ENCODE measurements at places on chromosomes 13 and 19.

GRCh38 chr19:35702223-35703012 is 1.9 kb upstream of the ZBTB32 start:
- DNase-seq, result peak; percentile 99

- no peak for DNase-seq
Measured at GRCh38 chr13:67204764-67205163, 25.4 kb downstream of the PCDH9 start.

GRCh38 chr13:65342541-65343337 is 1887.4 kb downstream of the PCDH9 start:
- DNase-seq, result no peak

DNA sequence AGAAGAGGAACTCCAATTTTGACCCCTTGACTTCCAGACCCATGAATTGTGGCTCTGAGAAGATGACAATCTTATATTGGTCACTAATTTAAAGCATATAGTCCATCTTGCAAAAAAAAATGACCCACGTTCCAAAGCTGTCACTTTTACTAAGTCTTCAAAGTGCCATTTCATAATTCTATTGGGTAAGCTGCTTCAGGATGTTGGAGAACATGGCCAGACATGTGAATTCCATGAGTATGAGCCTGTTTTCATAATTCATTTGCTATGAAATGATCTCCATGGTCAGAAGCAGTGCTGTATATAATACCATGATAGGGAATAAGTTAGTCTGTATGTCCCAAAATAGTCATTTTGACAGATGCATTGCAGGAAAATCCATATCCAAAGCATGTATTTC is 1787.3 kb downstream of the SLITRK5 start:
- DNase-seq, result no peak

- DNase-seq, result no peak
Measured at GRCh38 chr19:7820588-7820987, 9.4 kb upstream of the EVI5L start.

- no peak for DNase-seq
Measured at GRCh38 chr13:28283600-28283999, 145.3 kb downstream of the PAN3 start.

DNA sequence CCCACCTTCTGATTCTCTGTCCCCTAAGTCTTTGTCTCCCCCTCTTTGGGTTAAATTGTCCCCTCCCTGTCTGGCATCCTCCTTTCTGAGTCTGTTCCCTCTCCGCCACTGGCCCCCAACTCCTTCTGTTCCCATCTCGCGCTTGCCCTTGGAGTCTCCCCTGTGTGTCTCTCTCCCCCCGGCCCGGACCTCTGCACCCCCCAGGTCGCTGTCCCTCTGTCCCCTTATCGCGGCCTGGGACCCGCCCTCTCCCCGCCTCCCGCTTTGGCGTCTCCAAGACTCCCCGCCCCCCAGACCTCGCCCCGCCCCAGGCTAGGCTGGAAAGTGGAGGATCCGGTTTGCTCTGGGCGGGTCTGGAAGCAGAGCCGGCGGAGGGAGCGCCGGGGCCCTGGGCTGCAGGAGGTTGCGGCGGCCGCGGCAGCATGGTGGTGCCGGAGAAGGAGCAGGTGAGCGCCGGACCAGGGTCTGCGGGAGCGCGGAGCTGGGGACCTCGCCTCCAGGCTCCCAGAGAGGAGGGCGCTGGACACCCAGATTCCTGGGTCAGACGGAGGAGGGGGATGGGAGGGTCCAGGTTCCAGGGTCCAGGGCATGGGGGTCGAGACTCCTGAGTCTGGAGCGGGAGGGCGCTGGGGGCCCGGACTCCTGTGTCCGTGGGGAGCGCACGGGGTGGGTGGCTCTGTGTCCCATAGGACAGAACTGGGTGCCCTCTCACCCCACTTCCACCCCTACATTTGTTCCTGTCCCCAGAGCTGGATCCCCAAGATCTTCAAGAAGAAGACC is at the start of gene TRPM4:
TRPM4 (plus strand) TSS at position 348 of the 780 bp plus-strand sequence; CDS start at position 423, 75 bp downstream.
- peak; percentile 94 for DNase-seq

DNA sequence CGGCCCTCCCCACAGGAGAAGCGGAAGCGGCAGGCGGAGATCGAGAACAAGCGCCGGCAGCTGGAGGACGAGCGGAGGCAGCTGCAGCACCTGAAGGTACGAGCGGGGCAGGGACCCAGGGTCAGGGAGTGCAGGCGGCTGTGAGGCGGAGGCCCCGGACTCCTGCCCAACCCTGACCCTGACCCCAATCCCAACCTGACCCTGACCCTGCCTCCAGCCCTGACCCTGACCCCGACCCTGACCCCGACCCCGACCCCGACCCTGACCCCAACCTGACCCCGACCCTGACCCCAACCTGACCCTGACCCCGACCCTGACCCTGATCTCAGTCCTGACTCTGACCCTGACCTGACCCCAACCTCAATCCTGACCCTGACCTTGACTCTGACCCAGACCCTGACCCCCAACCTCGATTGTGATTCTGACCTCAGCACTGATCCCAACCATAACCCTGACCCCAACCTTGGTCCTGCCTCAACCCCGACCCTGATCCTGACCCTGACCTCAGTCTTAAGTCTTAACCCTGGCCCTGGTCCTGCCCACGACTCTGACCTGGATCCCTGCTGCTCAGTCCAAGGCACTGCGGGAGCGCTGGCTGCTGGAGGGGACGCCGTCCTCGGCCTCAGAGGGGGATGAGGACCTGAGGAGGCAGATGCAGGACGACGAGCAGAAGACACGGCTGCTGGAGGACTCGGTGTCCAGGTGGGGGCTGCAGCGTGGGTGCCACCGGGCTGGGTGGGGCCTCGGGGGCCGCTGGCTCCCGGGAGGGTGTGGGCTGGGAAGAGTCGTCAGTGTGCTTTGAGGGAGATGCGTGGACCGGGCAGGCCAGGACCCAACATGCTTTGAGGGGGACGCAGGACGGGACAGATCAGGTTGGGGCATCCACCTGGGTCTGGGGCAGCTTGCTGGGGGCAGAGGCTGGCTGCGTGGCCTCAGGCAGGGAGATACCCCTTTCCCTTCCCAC is 18.5 kb downstream of the PALM start:
- no peak for DNase-seq

- DNase-seq, result no peak
Measured at GRCh38 chr19:52492994-52493470, 34.4 kb upstream of the ZNF808 start.

- DNase-seq, result no peak
Measured at GRCh38 chr19:31347354-31347753, 1.9 kb downstream of the TSHZ3 start.

GRCh38 chr13:44306371-44307192 is 67.0 kb upstream of the SERP2 start:
- peak; percentile 47 for DNase-seq

DNA sequence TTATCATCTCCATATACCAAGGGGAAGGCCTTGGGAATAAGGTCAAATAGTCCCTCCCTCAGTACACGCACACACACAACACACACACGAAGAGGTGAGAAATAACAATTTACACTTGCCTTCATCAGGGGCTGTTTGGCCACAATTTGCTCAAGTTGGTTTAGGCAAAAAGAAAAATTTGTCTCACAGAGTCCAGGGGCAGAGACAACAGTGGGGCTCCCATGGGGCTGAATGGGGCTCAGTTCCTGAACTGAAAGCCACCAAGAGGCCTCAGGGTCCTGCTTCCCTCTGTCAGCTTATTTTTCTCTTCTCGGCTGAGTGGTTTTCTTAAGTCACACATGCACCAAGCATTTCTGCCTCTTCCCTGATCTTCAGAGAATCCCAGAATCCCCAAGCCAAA is 35.5 kb downstream of the PCDH8 start:
- DNase-seq, result no peak

- peak; percentile 36 for DNase-seq
Measured at GRCh38 chr13:75326173-75327134, 155.5 kb downstream of the TBC1D4 start.

DNA sequence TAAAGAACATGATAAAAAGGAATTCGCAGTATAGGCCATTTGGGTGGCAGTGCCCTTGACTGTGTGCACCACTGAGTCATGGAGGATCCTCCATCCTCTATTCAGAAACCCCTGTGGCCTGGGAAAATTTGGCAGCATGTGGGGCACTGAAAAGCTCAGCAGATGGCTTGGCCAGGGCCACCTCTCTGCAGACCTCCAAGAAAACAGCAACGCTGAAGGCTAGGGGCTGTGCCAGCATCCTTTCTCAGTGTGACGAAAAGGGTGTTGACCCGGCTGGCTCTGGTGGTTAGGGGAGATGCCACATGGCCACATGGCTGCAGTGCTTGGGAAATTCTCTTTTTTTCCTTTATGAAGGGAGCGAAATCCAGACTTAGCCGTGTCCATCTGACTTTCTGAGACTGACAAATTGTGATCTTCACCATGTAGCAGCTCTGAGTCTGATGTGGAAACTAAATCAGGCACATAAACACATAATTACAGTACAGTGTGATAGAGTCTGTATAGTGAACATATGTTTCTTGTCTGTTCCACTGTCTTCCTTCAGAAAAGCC is 178.0 kb downstream of the KCTD12 start:
- DNase-seq, result peak; percentile 10

DNA sequence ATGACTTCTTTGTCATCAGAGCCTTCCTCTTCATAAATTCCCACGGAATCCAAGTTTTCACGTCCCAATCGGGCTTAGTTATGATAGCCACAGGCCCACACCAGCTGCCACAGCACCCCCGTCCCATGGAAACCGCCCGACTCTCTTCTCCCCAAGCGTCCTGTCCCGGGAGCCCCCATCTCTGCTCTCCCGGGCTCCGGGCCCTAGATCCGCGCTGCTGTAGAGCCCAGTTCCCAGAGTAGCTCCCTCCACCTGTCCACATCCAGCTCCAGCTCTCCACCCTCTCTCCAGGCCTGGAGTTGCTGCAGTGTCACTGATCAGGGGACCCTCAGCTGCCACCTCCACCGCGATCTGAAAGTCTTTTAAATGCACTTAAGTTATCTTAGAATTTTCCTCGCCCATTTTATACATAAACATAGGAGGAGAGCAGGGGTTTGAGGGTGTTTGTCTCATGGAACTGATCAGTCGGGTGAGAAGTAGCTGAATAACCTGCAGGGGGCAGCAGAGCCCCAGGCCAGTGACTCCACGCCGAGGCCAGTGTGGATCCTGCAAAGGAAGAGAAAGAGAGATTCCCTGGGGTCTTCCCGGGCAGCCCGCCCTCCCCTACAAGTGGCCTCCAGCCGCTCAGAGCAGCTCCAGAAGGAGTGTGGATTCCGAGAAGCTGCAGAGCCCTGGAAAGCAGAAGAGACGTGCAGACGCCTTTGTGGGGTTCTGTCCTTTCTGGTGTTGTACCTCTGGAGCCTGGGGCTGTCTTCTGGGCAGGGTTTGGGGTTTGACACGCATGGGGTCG is 1.1 kb upstream of the ZNF763 start:
- DNase-seq, result peak; percentile 71
